ENCODE measurements at places on chromosomes 7 and 10. TPM values are rescaled to one million over a fixed set of nuclear protein-coding genes. Genes with fewer than 3 reads are reported as not detected.
A peak's percentile ranks its signal among the peaks of the same experiment; 100 is the strongest.

DNA sequence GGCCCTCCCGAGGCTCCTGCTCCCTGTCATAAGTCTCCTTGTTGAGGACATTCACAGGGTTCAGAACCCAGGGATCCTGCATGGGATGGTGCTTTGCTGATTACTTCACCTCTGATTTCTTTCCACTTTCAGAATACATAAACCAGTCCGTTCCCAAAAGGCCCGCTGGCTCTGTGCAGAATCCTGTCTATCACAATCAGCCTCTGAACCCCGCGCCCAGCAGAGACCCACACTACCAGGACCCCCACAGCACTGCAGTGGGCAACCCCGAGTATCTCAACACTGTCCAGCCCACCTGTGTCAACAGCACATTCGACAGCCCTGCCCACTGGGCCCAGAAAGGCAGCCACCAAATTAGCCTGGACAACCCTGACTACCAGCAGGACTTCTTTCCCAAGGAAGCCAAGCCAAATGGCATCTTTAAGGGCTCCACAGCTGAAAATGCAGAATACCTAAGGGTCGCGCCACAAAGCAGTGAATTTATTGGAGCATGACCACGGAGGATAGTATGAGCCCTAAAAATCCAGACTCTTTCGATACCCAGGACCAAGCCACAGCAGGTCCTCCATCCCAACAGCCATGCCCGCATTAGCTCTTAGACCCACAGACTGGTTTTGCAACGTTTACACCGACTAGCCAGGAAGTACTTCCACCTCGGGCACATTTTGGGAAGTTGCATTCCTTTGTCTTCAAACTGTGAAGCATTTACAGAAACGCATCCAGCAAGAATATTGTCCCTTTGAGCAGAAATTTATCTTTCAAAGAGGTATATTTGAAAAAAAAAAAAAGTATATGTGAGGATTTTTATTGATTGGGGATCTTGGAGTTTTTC is 159.8 kb upstream of the LANCL2 start:
- no peak for DNase-seq
- H3K36me3 ChIP-seq = peaks cover 8% of the 10 kb centered on the region
- peaks cover 11% of the 10 kb centered on the region for H3K4me1 ChIP-seq
- no peaks in the 10 kb centered on the region for H3K27me3 ChIP-seq

DNA sequence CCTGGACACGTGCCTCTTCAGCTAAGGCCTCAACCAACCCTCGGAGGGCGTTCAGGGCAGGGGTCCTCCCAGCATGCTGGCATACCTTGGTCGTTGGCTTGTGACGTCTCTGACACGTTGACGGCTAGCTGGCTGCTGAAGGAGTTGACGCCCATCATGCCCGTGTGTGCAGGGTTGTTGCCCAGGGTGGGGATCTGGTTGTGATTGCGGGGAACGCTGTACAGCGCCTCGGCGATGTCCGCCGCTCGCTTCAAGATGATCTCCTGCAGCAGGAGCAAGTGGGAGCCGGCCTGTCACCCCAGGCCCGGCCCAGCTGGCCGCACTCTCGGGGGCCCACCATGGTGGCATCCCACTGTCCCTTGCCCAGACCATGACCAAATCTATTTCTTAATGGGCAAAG is 122.0 kb downstream of the EBF3 start:
- H3K4me3 ChIP-seq = no peak overlapping the region
- no peak overlapping the region for H3K27ac ChIP-seq
- no peaks in the 10 kb centered on the region for H3K36me3 ChIP-seq
- DNase-seq = no peak

DNA sequence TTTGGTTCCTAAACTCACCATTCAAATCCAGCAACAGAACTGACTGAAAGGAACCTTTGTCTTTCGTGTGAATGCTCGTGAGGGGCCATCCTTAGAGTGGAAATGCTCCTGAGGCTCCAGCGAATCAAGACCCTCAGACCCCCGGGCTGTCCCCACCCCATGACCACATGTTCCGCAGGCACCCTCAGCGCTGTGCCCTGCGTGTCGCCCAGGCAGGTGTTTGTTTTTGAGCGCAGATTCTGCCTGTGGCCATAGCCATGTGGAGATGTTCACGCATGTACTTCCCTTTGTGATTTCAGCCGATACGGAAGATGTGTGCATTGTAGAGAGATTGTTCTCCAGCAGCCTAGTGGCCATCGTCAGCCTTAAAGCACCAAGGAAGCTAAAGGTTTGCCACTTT is 24.2 kb downstream of the WIPI2 start:
- no peaks in the 10 kb centered on the region for H3K27me3 ChIP-seq
- peaks cover 2% of the 10 kb centered on the region for H3K36me3 ChIP-seq
- no peaks in the 10 kb centered on the region for H3K4me1 ChIP-seq
- H3K27ac ChIP-seq = no peak overlapping the region
- peak; percentile 6 for DNase-seq

GRCh38 chr10:110017907-110018306 is 10.1 kb downstream of the ADD3 start:
- no peak for DNase-seq
- no peak overlapping the region for H3K27ac ChIP-seq
- no peak overlapping the region for H3K4me3 ChIP-seq
- no peaks in the 10 kb centered on the region for H3K27me3 ChIP-seq
- peaks cover 2% of the 10 kb centered on the region for H3K36me3 ChIP-seq
- peaks cover 16% of the 10 kb centered on the region for H3K4me1 ChIP-seq

GRCh38 chr10:99894613-99895012 is 112.2 kb downstream of the ABCC2 start:
- H3K27me3 ChIP-seq = no peaks in the 10 kb centered on the region
- no peak overlapping the region for H3K4me3 ChIP-seq
- DNase-seq = no peak
- H3K36me3 ChIP-seq = peaks cover 4% of the 10 kb centered on the region
- no peak overlapping the region for H3K27ac ChIP-seq

GRCh38 chr10:72730479-72730878 is 38.5 kb downstream of the MCU start:
- H3K4me1 ChIP-seq = peaks cover 4% of the 10 kb centered on the region
- no peak for DNase-seq
- no peaks in the 10 kb centered on the region for H3K27me3 ChIP-seq
- no peak overlapping the region for H3K27ac ChIP-seq
- no peaks in the 10 kb centered on the region for H3K36me3 ChIP-seq
- no peak overlapping the region for H3K4me3 ChIP-seq

DNA sequence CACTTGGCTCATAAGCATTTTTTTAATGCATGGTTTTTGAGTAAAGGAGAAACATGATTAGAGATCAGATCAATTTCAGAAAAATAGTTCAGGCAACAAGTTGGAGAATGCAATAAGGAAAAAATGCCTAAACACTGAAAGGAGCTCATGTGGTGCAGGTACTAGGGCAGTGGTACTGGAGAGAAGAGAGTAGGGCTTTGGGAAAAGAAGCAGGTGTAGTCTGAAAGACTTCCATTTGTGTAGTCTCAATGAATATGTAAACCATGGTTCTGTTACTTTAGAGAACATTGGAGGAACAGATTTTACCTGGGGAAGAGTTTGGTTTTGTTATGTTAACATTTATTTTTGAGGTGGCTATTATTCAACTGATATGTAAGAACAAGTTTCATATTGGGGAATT is 5.5 kb downstream of the GTPBP10 start:
- no peak overlapping the region for H3K4me3 ChIP-seq
- H3K4me1 ChIP-seq = peaks cover 15% of the 10 kb centered on the region
- H3K27ac ChIP-seq = no peak overlapping the region
- no peaks in the 10 kb centered on the region for H3K27me3 ChIP-seq
- DNase-seq = no peak

DNA sequence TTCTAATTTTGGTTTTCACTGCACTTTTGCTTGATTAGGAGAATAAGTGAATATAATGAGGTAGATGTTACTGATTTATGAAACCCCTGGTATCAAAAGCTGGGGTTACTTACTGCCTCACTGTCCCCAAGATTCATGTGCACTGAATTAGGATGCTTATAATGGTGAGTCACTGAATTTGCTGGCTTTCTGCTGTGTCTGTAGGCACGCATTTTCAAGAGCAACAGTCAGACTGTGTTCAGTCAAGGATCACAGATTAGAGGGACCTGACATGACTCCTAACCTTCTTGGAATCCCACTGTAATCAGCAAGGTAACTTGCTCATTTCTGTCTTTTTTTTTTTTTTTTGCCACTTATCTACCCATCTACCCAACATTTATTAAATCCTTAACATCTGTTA is 59.7 kb downstream of the GPR85 start:
- no peaks in the 10 kb centered on the region for H3K27me3 ChIP-seq
- H3K4me3 ChIP-seq = no peak overlapping the region
- H3K4me1 ChIP-seq = no peaks in the 10 kb centered on the region
- DNase-seq = no peak
- no peak overlapping the region for H3K27ac ChIP-seq
- no peaks in the 10 kb centered on the region for H3K36me3 ChIP-seq

DNA sequence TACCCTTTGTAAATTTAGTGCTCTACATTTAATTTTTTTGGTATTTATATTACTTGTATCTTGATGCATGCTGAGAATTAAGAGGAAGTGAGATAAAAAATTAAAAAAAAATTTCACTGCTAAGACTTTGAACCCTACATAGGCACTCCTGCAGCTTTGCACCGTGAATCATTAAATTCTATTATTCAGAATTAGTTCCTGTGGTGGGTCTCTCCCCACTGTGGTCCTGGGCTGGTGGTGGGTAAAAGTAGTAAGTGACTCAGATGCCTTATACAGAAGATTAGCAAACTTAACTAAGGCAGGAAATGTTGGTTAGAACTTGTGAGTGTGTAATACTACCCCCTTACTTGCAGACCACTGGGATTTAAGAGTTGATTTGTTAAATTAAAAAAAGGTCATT is 72.6 kb downstream of the AP3M1 start:
- H3K4me3 ChIP-seq = no peak overlapping the region
- no peaks in the 10 kb centered on the region for H3K27me3 ChIP-seq
- H3K4me1 ChIP-seq = peaks cover 19% of the 10 kb centered on the region
- no peak overlapping the region for H3K27ac ChIP-seq
- no peaks in the 10 kb centered on the region for H3K36me3 ChIP-seq
- DNase-seq = no peak

- no peak overlapping the region for H3K27ac ChIP-seq
- no peak for DNase-seq
- H3K36me3 ChIP-seq = no peaks in the 10 kb centered on the region
Observed at GRCh38 chr10:21626457-21627161, 92.6 kb downstream of the MLLT10 start.

DNA sequence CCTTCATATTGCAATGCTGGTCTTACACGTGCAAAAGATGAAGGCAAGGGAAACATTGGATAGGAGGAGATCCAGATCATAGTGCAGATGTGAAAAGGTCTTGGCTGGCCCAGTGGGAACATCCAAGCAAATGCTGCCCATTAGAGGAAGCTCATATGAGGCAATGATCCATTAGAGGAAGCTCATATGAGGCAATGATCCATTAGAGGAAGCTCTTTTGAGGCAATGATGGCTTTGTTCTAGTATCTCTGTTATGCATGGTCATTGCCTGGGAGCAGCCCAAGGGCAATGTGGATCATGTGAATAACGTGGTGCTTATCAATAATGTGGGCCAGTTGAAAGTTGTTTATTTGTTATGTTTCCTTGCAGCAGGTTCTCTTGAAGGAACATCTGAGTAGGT is 37.8 kb downstream of the STEAP4 start:
- H3K27ac ChIP-seq = no peak overlapping the region
- no peaks in the 10 kb centered on the region for H3K27me3 ChIP-seq
- no peaks in the 10 kb centered on the region for H3K36me3 ChIP-seq

GRCh38 chr10:46069771-46070463 is 23.8 kb upstream of the MSMB start:
- no peak for DNase-seq
- H3K27me3 ChIP-seq = no peaks in the 10 kb centered on the region
- no peak overlapping the region for H3K27ac ChIP-seq
- H3K4me3 ChIP-seq = no peak overlapping the region
- no peaks in the 10 kb centered on the region for H3K36me3 ChIP-seq
- no peaks in the 10 kb centered on the region for H3K4me1 ChIP-seq

DNA sequence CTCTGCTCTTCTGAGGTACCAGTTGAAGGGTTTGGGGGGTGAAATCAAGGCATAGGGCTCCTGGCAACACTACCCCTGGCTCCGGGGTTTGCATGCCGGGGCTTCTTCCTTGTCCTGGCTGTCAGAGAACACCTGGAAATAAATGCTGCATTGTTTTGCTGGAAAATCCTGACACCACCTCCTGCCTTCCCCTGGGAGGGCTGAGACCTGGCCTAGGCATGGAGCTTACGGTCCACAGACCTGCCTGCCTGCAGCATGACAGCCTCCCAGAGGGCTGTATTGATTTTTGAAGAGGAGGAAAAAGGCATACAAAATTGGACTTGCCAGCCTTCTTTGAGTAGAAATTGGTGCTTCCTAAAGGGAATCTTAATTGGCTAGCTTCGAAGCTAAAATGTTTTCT is 227.1 kb downstream of the MGMT start:
- no peak overlapping the region for H3K27ac ChIP-seq
- H3K4me3 ChIP-seq = no peak overlapping the region
- peaks cover 1% of the 10 kb centered on the region for H3K36me3 ChIP-seq
- no peaks in the 10 kb centered on the region for H3K27me3 ChIP-seq
- no peaks in the 10 kb centered on the region for H3K4me1 ChIP-seq

DNA sequence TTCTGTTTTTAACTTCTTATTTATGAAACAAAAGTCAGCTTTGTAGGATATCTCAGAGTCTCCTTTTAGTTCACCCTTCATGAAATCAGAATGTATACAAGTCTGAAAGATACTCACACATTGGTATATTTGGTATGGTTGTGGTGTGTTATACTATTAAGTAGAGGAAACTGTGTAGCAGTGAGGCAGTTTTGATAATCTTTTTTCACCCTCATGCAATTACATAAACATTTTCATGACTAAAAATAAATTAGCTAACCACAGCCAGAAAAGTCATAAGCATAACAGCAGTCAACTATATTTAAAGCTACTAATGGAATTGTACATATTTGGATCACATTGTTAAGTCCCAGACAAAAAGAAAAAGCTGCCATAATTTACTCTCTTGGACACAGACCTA is 62.1 kb downstream of the FAM185A start:
- no peaks in the 10 kb centered on the region for H3K27me3 ChIP-seq
- no peak overlapping the region for H3K4me3 ChIP-seq
- no peak overlapping the region for H3K27ac ChIP-seq
- H3K36me3 ChIP-seq = no peaks in the 10 kb centered on the region

DNA sequence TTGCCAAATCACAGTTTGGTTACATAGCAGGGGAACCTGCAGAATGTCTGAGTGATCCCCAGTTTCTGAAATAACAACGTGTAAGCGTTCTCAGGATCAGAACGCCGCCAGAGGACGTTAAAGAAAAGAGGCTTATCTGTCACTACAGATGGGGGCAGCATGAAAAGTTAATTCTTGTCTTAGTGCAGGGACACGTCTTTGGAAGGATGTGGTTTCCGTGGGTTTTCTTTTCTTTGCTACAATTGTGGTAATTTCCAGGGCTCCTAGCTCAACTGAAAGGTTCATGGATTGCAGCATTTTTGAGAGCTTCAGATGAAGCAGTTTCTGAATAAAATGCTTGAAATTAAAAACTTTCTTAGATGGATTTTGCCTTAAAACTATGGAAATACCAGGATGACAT is 106.6 kb downstream of the PRKCQ start:
- no peak overlapping the region for H3K27ac ChIP-seq
- no peaks in the 10 kb centered on the region for H3K4me1 ChIP-seq
- H3K36me3 ChIP-seq = no peaks in the 10 kb centered on the region
- H3K27me3 ChIP-seq = no peaks in the 10 kb centered on the region
- H3K4me3 ChIP-seq = no peak overlapping the region

CYP2E1 gene
- total RNA-seq = not detected

GPR26 gene
- total RNA-seq = not detected

SYT15B gene
- total RNA-seq = 0.11 TPM

CLRN3 gene
- 1.1 TPM for total RNA-seq

ADO gene
- total RNA-seq = 34.1 TPM

GPR15LG gene
- not detected for total RNA-seq

MMD2 gene
- total RNA-seq = not detected

HOXA4 gene
- 4.8 TPM for total RNA-seq

Measured in Caco-2 (cell line).